Amniotic stem cell (primary cell): ENCODE measurements at places on chromosomes 12 and 14.

DNA sequence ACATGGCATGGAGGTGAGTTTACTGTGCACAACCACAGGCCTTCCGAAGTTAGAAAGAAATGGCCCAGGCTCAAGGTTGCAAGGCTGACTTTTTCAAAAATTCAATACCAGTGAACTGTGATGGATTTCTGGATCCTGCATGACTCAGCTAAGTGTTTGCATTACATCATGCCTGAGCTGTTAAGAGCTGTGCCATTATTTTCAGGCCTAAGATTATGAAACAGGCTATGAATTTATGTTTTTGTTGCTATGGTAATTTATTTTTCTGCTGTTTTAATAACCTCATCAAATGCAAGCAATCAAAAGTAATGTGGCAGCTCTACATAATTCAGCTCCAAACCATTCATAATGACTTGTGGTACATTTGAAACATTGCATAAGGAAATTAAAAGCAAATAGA is 457.7 kb upstream of the TMEM132C start:
- peak; percentile 86 for DNase-seq

DNA sequence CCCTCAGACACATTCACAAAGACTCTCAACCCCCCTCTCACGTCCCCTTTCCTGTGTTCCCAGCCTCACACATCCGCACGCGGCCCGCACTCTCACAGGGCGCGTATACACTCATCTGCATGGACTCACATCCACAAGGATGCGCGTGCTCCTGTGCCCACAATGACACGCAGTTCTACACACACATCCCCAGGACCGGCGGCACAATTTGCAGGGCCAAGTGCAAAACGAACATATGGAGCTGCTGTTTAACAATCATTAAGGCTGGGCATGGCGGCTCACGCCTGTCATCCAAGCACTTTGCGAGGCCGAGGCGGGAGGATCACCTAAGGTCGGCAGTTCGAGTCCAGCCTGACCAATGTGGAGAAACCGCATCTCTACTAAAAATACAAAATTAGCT is 36.4 kb upstream of the EML1 start:
- DNase-seq = no peak

GRCh38 chr14:50835280-50835679 is 4.3 kb upstream of the NIN start:
- no peak for DNase-seq

DNA sequence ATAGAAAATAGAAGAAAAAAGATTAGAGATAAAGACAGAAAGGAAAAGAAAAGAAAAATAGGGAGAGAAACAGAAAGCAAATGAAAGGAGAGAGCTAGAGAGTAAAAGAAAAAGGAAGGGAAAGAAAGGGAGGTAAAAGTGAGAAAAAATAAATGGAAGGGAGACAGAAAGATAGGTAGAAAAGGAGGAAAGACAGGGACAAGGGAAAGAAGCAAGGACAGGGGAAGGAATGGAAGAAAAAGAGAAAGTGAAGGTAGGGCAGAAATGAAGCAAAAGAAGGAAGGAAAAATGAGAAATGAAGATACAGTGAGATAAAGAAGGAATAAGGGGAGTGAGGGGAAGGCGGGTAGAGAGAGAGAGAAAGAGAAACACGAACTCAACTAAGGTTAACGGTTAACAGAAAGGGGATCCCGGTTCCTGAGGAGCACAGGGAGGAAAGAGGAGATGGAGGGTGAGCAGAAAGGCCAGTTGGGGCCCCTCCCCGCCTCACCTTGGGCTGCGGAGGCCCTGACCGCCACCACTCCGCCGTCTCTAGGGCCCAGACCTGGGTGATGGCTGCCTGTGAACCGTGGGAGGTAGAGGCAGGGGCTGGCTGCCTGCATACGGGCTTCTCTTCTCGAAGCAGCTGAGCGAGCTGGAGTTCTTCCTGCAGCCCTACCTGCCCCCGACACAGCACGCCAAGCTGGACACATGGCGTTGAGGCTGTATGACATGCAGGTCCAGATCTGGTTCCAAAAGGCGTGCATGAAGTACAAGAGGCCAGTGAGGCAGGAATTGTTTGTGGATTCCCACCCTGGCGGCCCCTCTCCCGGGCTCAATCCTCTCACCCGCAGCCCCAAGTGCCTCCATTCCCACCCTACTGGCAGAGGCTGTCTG is 59.5 kb downstream of the SMUG1 start:
- DNase-seq = no peak

GRCh38 chr14:33282331-33283230 is 343.9 kb downstream of the NPAS3 start:
- no peak for DNase-seq

GRCh38 chr12:1281683-1282366 is 290.8 kb downstream of the ERC1 start:
- DNase-seq = peak; percentile 11
